ENCODE measurements at places on chromosomes 2 and 18. TPM values are rescaled to one million over a fixed set of nuclear protein-coding genes. Genes with fewer than 3 reads are reported as not detected.

PLCL1 gene
- not detected for polyA plus RNA-seq

NEURL3 gene
- polyA plus RNA-seq = 0.48 TPM

SULT1C4 gene
- 8.6 TPM for polyA plus RNA-seq

SERPINB2 gene
- polyA plus RNA-seq = 0.04 TPM

PLCD4 gene
- 0.26 TPM for polyA plus RNA-seq

MTX2 gene
- 41.7 TPM for polyA plus RNA-seq

GREB1L gene
- polyA plus RNA-seq = 0.17 TPM

FAM228A gene
- polyA plus RNA-seq = not detected

AQP12B gene
- polyA plus RNA-seq = not detected

CAPN14 gene
- polyA plus RNA-seq = not detected

CD8B2 gene
- not detected for polyA plus RNA-seq

SPAG16 gene
- 9.6 TPM for polyA plus RNA-seq

DES gene
- 0.21 TPM for polyA plus RNA-seq

NAPG gene
- polyA plus RNA-seq = 17.0 TPM

CNGA3 gene
- not detected for polyA plus RNA-seq

CHST9 gene
- 3.2 TPM for polyA plus RNA-seq

MC4R gene
- not detected for polyA plus RNA-seq

IL36RN gene
- not detected for polyA plus RNA-seq

CHRNA1 gene
- not detected for polyA plus RNA-seq

CD226 gene
- polyA plus RNA-seq = 0.13 TPM

DNAJC5G gene
- polyA plus RNA-seq = 0.07 TPM

ITGB6 gene
- polyA plus RNA-seq = not detected

PJVK gene
- 3.0 TPM for polyA plus RNA-seq

UGT1A8 gene
- polyA plus RNA-seq = not detected

TRPM8 gene
- polyA plus RNA-seq = 0.08 TPM

GALNT13 gene
- polyA plus RNA-seq = 1.3 TPM

RNMT gene
- 22.9 TPM for polyA plus RNA-seq

LRRC30 gene
- polyA plus RNA-seq = not detected

GPC1 gene
- 4.8 TPM for polyA plus RNA-seq

VWA3B gene
- polyA plus RNA-seq = not detected

CDK15 gene
- polyA plus RNA-seq = not detected

TUBA3E gene
- polyA plus RNA-seq = not detected

COL3A1 gene
- polyA plus RNA-seq = not detected

EIF2AK3 gene
- polyA plus RNA-seq = 10.3 TPM

SETBP1 gene
- polyA plus RNA-seq = 0.65 TPM

MPPE1 gene
- 10.6 TPM for polyA plus RNA-seq

STON1 gene
- polyA plus RNA-seq = 0.26 TPM

FAM161A gene
- polyA plus RNA-seq = 2.7 TPM

FOXI3 gene
- not detected for polyA plus RNA-seq

IRS1 gene
- 12.8 TPM for polyA plus RNA-seq

NDC80 gene
- polyA plus RNA-seq = 5.5 TPM

DSC1 gene
- polyA plus RNA-seq = not detected

CD302 gene
- polyA plus RNA-seq = 16.0 TPM

CD28 gene
- polyA plus RNA-seq = not detected

ATIC gene
- polyA plus RNA-seq = 146 TPM

TRIM54 gene
- 0.14 TPM for polyA plus RNA-seq

MROH2A gene
- polyA plus RNA-seq = 0.07 TPM

C2orf80 gene
- not detected for polyA plus RNA-seq

ALK gene
- polyA plus RNA-seq = not detected

FNDC4 gene
- 17.4 TPM for polyA plus RNA-seq

POTEI gene
- polyA plus RNA-seq = 0.33 TPM

GALNT1 gene
- 41.1 TPM for polyA plus RNA-seq

LHCGR gene
- polyA plus RNA-seq = not detected

TCF23 gene
- 1.4 TPM for polyA plus RNA-seq

HTR2B gene
- polyA plus RNA-seq = 0.03 TPM
